ENCODE measurements at places on chromosomes 7 and 10.

DNA sequence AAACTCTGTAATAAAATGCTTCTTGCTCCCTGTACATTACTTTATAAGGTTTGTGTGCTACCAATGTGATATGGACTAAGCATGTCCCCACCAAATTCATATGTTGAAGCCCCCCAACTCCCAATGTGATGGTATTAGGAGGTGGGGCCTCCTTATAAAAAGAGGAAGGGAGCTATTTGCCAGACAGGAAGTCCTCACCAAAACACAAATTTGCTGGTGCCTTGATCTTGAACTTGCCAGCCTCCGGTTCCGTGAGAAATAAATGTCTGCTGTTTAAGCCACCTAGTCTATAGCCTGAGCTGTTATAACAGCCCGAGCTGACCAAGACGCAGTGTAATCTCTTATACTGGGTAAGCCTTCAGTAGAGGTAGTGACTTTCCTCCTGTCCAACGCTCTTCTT, 114.5 kb downstream of the INHBA start:
- no peak for DNase-seq

DNA sequence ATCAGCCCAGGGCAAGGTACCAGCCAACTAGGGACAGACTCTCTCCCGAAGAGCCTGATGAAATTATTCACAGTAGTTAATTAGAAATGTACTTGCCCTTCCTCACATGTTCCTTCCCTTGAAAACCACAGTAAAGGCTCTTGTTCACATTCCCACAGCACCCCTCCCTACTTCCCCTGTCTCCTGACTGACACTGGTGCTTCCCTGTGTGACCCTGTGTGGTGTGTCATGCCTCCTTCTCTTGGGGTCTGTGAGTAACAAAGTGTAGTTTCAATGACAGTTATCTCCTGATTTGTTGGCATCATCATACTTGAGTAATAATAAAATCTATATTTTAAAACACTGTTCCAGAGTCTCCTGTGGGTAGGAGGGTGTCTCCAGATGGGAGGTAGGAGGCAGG, 209.7 kb downstream of the ABCA13 start:
- DNase-seq = no peak

DNA sequence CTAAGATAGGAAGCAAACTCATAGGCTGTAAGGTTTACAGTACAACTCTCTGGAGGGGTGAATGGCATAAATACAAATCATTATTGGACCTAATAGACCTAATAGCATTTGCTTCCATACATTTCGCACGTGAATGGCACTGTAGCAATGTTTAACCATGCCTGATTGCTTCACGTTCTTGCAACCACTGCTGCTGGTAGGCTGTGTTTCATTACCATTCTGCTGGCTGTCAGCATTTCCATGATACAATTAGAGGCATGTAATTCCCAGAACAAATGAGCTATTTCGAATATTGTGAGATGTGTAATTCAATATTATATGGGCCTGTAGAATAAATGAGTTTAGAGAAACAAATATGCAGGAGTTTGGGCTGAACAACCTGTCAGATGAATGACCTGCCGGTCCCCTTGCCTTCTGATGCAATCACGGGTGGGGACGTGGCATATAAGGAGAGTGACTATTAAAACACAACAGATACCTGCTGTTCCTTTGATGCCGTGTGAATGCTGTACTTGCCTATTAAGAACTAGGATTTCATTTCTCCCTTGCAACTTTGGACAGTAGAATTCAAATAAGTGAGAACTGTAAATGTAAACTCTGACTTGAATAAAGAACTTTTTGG, 393.4 kb downstream of the ACTR3B start:
- DNase-seq = no peak

- DNase-seq = no peak
Observed at GRCh38 chr10:85608706-85609105, 757.9 kb downstream of the GRID1 start.

GRCh38 chr7:48004032-48004431, 24.6 kb upstream of the HUS1 start:
- no peak for DNase-seq

- no peak for DNase-seq
Observed at GRCh38 chr7:116310141-116310540, 99.8 kb downstream of the TES start.

DNA sequence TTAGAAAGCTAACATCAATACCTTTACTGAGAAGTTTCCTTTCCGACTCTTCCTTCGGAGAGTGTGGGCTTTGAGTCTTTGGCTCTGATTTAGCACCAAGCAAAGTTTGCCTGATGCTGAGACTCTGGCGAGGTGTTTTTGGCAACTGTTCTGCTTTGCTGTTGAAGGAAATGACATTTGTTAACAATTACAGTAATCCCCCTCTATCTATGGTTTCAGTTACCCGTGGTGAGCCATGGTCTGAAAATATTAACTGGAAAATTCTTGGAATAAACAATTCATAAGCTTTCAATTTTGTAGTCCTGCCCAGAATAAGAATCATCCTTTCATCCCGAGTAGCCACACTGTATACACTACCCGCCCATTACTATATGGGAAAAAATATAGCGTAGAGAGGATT, 126.3 kb downstream of the ARHGAP21 start:
- DNase-seq = no peak

- no peak for DNase-seq
Observed at GRCh38 chr10:60817398-60817805, 39.1 kb downstream of the CDK1 start.

GRCh38 chr7:143008007-143008901, 18.7 kb downstream of the OR9A2 start:
- DNase-seq = peak; percentile 74

GRCh38 chr7:22561895-22562593, 62.1 kb upstream of the STEAP1B start:
- DNase-seq = no peak

GRCh38 chr7:143362131-143363015, at the start of gene FAM131B:
TSS of gene FAM131B (minus strand) at chr7:143362713. CDS start at chr7:143362603, 110 bp downstream.
- DNase-seq = peak; percentile 70

- DNase-seq = no peak
Observed at GRCh38 chr10:125149036-125149679, 11.2 kb downstream of the CTBP2 start.

DNA sequence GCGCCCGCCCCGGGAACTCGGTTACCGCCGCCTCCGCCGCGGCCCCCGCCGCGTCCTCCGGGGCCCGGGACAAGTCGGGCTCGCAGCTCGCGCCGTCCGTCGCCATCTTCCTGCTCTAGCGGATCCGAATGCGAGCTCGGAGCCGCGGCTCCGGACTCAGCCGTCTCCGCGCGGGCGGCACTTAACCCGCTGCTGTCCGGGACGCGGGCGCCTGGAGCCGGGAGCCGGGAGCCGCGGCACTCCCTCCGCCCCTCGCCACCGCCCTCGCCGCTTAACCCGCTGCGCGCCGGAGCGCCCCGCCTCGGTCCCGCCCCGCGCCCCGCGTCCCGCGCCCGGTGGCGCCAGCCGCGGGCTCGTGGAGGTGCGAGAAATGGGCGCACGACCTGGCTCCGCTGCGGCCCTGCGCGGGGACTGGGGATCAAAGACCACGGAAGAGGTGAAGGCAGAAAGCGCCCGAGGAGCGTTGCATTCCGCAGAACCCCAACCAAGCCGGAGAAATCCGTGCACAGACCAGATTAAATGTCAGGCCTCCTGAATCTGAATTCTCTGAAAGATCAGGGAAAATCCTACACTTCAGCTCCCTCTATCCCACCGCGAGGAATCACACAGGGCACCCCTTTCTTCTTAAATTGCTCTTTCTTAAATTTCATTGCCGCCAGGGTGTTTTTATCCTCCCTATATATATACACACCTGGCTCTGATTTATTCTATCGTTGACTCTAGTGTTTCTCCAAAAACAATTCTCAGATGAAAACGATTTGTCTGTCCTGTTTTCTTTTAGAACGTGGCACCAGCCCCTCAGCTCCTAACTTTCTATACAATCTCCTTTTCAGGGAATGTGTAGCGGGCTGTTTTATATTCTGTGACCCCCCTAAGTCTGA, at the start of gene CTTNBP2:
Gene CTTNBP2, minus strand, starts transcription at position 132 of the 881 bp plus-strand sequence. Its CDS starts 26 bp downstream, at position 106.
- peak; percentile 78 for DNase-seq

- DNase-seq = peak; percentile 90
Observed at GRCh38 chr7:20350518-20350951, 19.8 kb downstream of the ITGB8 start.

GRCh38 chr10:42367532-42368230, 270.7 kb downstream of the ZNF33B start:
- DNase-seq = peak; percentile 82

DNA sequence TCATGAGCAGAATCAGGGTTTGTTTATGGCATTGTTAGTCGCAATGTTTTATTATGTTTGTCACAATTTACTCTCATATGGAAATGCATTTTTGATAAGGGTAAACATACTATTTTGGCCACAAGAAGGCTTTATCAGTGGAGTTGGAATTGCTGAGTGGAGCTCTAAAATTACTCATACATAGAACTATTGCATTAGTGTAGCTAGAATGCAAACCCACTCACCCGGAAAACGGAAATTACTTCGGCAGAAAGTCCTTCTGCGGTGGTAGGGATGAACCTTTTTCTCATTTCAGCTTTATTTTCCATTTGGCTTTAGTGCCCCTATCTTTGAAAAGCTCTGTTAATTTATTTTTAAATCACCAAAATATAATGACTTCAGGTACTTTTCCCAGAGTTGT, 42.8 kb upstream of the NPY start:
- no peak for DNase-seq

DNA sequence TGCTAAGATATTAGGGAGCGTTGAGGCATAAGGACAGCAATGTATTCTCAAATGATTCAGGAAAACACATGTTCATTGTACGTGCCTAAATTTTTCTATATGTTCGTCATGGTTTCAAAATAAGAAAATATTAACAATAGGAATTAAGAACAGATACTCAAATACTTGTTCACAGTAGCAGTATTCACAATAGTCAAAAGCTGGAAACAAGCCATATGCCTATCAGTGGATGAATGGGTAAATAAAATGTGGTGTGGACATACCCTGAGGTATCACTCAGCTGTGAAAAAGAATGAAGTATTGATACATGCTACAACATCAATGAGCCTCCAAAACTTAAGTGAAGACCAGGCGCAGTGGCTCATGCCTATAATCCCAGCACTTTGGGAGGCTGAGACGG, 84.7 kb upstream of the PTER start:
- no peak for DNase-seq

GRCh38 chr10:71241114-71241829, 28.9 kb downstream of the UNC5B start:
- no peak for DNase-seq

GRCh38 chr10:77162697-77163096, 474.9 kb downstream of the KCNMA1 start:
- no peak for DNase-seq

DNA sequence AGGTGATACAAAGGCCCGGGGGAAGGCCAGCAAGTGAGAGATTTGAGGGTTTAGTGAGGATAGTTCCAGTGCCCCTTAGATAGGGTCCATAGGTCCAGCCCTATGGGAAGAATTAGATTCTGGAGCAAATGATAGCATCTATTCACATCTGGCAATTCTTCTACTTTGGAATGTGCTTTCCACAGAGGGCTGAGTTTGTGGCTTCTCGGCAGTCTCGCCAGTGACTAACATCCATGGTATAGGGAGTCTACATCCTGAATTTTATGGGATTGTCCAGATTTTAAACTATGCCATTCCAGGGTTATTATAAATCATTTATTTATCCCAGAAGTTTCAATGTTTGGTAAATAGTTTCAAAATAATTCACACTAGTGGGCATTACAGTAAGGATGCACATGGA, 207.3 kb upstream of the ADO start:
- no peak for DNase-seq

DNA sequence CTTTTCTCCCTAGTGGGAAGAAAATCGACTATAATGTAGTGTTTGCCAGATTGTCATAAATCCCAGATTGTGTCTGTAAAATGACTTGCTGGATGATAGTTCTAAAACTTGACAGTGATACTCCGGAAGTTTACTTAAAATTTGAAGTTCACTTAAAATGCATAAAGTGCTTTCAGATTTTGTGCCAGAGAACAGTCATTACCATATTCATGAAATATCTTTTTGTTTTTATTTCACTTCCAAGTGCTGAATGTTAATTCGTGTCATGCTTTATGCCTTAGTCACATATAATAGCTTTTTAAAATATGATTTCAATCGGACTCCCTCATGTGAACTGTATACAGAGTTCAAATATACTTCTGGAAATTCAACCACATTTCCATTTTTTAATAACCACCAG, 30.4 kb downstream of the PRPF18 start:
- DNase-seq = no peak

DNA sequence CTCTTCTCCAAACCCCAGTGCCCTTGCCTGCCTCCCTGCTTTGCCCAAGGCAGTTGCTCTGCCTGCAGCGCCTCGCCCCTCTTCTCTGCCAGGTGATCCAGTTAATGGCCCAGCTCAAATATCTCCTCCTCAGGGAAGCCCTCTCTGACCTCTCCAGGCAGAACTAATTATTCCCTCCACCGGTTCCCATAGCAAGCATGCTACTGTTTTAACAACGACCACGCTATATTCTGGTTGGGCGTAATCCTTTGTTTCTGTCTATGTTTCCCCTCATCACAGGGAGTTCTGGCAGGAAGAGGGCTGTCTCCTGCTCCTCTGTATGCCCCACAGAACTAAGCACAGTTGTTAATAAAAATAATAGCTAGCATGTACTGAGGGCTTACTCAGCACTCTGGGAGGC, 36.8 kb upstream of the R3HCC1L start:
- DNase-seq = no peak

DNA sequence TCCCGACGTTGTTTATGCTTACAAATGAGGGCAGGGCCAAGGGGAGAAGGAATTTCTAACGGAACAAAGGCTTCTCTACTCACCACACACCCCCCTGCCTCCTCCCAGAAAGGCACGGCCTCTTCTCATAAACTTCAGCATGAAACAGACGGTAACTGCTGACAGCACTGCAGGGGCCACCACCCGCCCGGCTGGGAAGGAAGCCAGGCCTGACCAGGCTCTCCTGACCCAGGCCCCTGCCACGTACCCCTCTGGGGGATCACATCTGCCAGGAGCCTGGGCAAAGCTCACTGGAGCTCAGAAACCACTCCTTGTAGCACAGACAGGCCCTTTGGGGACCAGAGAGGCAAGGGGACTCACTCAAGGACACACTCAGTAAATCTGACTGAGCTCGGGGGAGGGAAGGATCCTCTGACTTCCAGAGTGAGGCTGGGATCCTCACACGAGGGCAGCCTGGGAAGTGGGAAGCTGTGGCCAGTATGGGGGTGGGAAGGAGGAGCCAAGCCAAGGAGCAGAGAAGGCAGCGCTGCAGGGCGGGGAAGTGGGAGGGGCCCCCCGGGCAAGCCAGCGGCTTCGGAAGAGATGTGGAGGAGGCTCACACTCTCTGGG, 46.1 kb downstream of the ZCCHC24 start:
- peak; percentile 66 for DNase-seq

GRCh38 chr10:102763037-102763607, 19.4 kb downstream of the WBP1L start:
- no peak for DNase-seq

GRCh38 chr7:108268200-108268820, 138.1 kb upstream of the LAMB4 start:
- no peak for DNase-seq

- peak; percentile 35 for DNase-seq
Observed at GRCh38 chr10:91043173-91043910, 122.5 kb upstream of the ANKRD1 start.
